ENCODE measurements at places on chromosomes 13 and 19.

DNA sequence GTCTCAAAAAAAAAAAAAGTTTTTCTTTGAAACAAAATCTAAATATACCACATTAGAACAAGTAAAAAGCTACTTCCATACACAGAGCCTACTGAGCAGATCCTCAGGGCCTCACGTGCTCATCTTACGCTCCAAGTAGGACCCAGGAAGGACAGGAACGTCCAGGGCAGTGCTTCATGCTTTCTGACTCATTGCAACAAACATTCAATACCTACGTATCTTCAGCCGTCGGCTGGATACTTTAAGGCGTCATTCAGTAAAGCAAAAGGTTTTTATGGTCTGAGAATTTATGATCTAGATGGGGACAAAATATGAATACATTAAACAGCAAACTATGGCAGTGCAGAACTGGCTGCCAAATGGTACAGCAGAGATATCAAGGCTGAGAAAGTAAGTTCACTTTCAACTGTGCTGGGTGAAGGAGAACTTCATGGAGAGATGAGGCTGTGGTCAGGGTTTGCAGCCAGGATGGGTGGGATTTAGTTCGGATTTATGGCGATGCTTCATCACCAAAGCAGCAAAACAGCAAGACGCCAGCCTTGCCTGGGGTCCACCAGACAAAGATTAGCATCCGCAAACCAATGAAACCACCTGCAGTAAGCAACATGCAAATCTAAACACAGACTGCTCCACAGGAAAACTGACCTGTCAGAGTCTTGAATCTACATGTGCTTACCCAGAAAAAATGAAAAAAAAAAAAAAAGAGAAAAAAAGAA lies 20.5 kb downstream of the CARS2 start:
- peaks cover under 1% of the 10 kb centered on the region for H3K4me1 ChIP-seq
- no peak for DNase-seq
- H3K27me3 ChIP-seq: no peaks in the 10 kb centered on the region

GRCh38 chr19:2166741-2167738 lies 3.3 kb downstream of the DOT1L start:
- H3K36me3 ChIP-seq: peaks cover 8% of the 10 kb centered on the region
- no peak for DNase-seq
- H3K4me1 ChIP-seq: peaks cover 38% of the 10 kb centered on the region
- H3K27ac ChIP-seq: no peak overlapping the region
- no peaks in the 10 kb centered on the region for H3K27me3 ChIP-seq
- H3K4me3 ChIP-seq: peak overlapping the region; percentile 88

GRCh38 chr19:10694706-10695307 lies 6.4 kb upstream of the QTRT1 start:
- no peak for DNase-seq
- H3K4me1 ChIP-seq: peaks cover 14% of the 10 kb centered on the region
- peak overlapping the region; percentile 56 for H3K27ac ChIP-seq

DNA sequence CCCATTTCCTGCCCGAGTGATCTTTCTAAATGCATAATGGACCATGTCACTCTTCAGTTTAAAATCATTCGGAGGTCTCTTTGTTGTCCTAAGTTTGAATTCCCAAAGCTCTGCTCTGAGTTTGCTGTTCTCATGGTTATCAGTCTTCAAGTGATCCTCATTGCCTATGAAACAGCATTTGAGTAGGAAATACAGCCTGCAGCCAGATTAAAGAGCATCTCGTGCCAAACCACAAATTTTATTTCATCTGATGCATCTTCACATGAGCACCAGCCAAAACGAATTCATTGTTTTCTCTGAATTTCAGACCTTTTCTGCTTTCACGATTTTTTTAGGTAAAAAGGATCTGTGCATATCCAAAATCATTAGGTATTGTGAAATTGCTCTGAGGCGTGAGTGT lies 299.6 kb downstream of the TDRD3 start:
- H3K27ac ChIP-seq: no peak overlapping the region
- no peak for DNase-seq

DNA sequence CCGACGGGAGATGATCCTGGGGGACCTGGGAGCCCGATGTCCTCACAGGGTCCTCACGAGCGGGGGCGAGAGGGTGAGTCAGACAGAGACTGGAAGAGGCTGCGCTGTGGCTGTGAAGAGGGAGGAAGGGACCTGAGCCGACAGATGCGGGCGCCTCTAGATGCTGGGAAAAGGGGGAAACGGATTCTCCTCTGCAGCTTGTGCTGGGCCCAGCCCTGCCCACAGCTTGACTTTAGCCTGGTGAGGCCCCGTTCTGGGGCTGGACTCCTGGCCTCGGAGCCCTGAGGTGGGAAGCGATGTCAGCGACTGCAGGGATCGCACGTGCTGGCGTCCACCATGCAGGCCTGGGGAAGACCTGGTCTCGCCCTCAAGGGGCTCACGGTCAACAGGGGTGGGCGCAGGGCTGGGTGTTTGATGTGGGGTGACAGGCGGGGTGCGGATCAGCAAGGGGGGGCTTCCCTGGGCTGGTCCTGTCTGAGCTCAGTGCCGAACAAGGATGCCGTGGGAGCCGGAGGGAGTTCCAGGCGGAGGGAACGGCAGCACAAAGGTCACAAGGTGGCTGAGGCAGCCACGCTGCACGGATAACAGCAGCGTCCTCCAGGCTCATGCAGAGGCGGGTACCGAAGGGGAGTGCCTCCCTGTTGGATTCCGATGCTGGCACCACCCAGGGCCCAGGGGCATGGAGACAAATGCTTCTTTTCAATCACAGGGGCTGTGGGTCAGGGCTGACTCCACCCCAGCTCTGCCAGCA lies 31.8 kb downstream of the PIP5K1C start:
- DNase-seq: no peak
- peaks cover 38% of the 10 kb centered on the region for H3K4me1 ChIP-seq
- peaks cover 3% of the 10 kb centered on the region for H3K36me3 ChIP-seq
- no peak overlapping the region for H3K27ac ChIP-seq

- DNase-seq: no peak
- H3K4me3 ChIP-seq: no peak overlapping the region
- no peak overlapping the region for H3K27ac ChIP-seq
- H3K27me3 ChIP-seq: peaks cover 37% of the 10 kb centered on the region
- H3K36me3 ChIP-seq: peaks cover 1% of the 10 kb centered on the region
Observed at GRCh38 chr13:51156648-51157047, 45.6 kb upstream of the C13orf42 start.

GRCh38 chr13:44300895-44301638 lies 72.6 kb upstream of the SERP2 start:
- peaks cover 2% of the 10 kb centered on the region for H3K36me3 ChIP-seq
- peaks cover 52% of the 10 kb centered on the region for H3K27me3 ChIP-seq
- H3K4me1 ChIP-seq: peaks cover 6% of the 10 kb centered on the region
- DNase-seq: no peak
- H3K27ac ChIP-seq: no peak overlapping the region

DNA sequence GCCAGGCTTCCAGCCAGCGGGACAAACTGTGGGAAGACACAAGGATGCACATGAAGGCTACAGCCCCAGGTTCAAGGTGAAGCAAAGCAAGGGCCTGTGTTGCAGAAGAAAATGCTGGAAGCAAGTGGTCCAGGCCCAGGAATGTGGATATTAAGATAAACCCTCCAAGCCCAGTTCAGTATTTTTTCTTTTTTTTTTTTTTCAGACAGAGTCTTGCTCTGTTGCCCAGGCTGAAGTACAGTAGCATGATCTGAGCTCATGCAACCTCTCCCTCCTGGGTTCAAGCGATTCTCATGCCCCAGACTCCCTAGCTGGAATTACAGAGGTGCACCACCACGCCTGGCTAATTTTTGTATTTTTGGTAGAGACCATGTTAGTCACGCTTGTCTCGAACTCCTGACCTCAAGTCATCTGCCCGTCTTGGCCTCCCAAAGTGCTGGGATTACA lies 4.4 kb downstream of the PRDX2 start:
- H3K36me3 ChIP-seq: peaks cover 37% of the 10 kb centered on the region
- peaks cover 28% of the 10 kb centered on the region for H3K4me1 ChIP-seq
- no peak for DNase-seq
- no peak overlapping the region for H3K27ac ChIP-seq
- no peaks in the 10 kb centered on the region for H3K27me3 ChIP-seq

DNA sequence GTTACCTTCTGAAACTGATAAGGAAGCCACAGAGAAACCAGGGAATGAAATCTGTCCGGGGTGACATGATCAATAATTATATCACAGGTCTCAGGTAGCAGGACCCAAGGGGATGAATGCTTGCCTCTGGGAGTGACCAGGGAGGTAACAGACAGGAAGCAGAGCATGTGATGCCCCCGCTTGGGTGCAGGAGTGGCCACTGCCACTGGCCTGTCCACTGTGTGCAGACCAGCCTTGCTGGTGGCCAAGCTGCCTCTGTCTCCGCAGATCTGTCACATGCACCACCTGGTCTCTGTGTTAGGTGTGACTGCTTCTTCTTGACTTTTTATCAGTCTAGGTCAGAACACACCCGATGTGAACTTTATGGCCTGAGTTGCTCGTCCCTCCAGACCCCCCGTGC lies 71.8 kb downstream of the PEPD start:
- no peak overlapping the region for H3K4me3 ChIP-seq
- no peaks in the 10 kb centered on the region for H3K27me3 ChIP-seq
- no peak for DNase-seq
- peaks cover 4% of the 10 kb centered on the region for H3K36me3 ChIP-seq

- no peak overlapping the region for H3K27ac ChIP-seq
- H3K4me1 ChIP-seq: no peaks in the 10 kb centered on the region
- no peaks in the 10 kb centered on the region for H3K27me3 ChIP-seq
- DNase-seq: no peak
Observed at GRCh38 chr13:30222254-30222653, 85.1 kb downstream of the KATNAL1 start.

DNA sequence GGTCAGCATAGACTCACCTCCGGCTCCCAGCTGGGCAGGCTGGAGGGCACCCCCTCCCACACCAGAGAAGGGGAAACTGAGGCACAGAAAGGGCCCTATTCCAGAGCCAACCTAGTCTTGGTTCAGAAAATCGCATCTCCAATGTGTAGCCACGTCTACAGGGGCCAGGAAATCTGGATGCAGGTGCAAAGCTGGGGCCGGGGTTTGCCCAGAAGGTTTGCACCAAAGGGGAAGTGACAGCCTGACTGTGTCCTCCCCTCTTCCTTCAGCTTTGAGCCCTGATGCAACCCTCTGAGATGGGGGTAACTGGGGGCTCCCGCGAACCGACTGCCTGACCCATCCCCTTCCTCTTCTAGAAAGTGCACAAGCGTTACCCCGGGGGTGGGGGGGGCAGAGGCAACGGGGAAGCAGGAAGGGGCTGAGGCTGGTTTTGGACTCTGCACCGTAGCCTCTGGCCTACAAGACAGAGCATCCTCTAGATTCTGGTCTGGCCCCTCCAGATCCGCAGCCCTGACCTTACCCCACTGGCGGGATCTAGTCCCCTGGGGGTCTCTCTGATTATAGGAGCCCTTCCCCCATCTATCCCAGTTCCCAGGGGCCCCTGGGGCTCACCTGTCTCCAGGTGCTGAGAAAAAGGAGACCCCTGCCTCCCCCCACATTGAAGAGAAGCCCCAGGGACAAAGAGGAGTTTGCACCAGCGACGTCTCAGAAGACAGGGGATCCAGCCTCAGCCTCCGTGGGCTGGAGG lies 1.1 kb upstream of the ONECUT3 start:
- H3K27ac ChIP-seq: no peak overlapping the region
- peaks cover 71% of the 10 kb centered on the region for H3K27me3 ChIP-seq
- H3K36me3 ChIP-seq: peaks cover 27% of the 10 kb centered on the region
- DNase-seq: no peak
- peaks cover 28% of the 10 kb centered on the region for H3K4me1 ChIP-seq

DNA sequence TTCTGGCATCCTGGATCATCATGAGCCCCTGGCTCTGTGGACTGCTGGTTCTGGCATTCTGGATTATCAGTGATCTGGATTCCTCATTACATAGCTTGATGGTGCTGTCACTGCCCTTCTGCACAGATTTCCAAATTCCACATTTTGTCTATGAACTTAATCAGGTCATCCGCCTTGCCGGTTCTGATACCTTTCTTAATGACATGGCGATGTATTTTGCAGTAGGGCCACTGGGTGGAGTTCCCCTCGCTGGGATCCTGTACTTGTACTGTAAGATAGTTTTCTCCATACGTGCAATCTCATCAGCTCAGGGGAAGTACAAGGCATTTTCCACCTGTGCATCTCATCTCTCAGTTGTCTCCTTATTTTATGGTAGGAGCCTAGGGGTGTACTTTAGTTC lies 24.4 kb upstream of the OR7C2 start:
- no peak for DNase-seq
- H3K4me3 ChIP-seq: no peak overlapping the region
- H3K4me1 ChIP-seq: no peaks in the 10 kb centered on the region
- H3K27me3 ChIP-seq: peaks cover 68% of the 10 kb centered on the region
- H3K36me3 ChIP-seq: no peaks in the 10 kb centered on the region

GRCh38 chr19:50513746-50514345 lies at the start of gene ASPDH:
TSS of gene ASPDH (minus strand) at chr19:50513913. CDS start at chr19:50513823, 90 bp downstream.
- H3K36me3 ChIP-seq: peaks cover 16% of the 10 kb centered on the region
- H3K4me3 ChIP-seq: no peak within 1 kb of the TSS
- H3K4me1 ChIP-seq: peaks cover 25% of the 10 kb centered on the region
- no peaks in the 10 kb centered on the region for H3K27me3 ChIP-seq
- DNase-seq: no peak

Data from central memory CD8-positive, alpha-beta T cell (primary cell).